ENCODE measurements at places on chromosomes 5 and 9. TPM values are rescaled to one million over a fixed set of nuclear protein-coding genes. Genes with fewer than 3 reads are reported as not detected.

GRCh38 chr5:16550316-16550952, 66.4 kb downstream of the RETREG1 start:
- DNase-seq, result peak; percentile 49

GRCh38 chr5:15215056-15215455, 284.9 kb upstream of the FBXL7 start:
- no peak for DNase-seq

- DNase-seq, result peak; percentile 22
Measured at GRCh38 chr9:33718987-33719386, 76.4 kb upstream of the PRSS3 start.

GRCh38 chr5:151708126-151708525, 21.4 kb upstream of the SPARC start:
- DNase-seq, result no peak

- peak; percentile 3 for DNase-seq
Measured at GRCh38 chr5:42749020-42749419, 7.6 kb upstream of the CCDC152 start.

The FAM78A gene
- under 0.01 TPM for total RNA-seq

The PDE4D gene
- 9.2 TPM for total RNA-seq

DNA sequence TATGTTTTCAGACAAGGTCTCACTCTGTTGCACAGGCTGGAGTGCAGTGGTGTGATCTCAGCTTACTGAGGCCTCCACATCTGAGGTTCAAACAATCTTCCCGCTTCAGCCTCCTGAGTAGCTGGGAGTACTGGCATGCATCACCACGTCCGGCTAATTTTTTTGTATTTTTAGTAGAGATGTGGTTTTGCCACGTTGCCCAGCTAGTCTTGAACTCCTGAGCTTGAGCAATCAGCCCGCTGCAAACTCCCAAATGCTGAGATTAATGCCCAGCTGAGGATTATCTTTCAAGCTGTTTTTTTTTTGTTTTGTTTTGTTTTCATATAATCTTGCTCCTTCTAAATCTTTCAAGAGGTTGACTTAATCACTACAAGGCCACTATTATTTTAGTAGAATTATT, 47.3 kb upstream of the SLC28A3 start:
- DNase-seq, result no peak

DNA sequence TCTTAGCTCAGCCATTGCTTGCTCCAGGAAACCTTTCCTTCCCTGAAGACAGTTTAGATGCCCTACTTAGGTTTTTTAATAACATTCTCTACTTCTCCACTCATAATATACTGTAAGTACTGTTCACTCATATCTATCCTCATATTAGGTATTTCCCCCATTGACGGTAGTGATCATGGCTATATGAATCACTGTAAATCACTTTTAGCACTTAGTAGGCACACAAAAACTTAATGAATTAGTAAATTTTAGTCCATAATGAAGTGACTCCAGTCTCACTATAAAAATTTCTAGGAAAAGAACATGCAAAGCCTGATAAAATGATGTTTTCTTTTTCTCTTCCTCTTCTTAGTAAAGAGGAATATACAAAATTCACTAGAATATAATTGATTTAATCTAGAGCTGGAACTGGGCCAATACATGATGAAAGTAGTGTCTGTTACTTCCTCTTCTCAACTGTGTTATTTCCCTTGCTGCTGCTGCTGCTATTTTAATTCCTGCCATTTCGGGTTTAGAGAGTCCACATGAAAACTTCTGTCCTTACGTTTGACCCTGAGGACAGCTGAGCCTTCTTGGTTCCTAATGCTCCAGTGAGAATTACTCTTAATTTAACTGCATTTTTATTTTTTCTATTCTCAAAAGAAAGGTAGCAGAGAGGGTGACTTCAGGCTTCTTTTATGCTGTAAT, 73.5 kb downstream of the LNPEP start:
- DNase-seq, result no peak

- DNase-seq, result no peak
Measured at GRCh38 chr5:78792345-78793055, 143.9 kb upstream of the LHFPL2 start.

DNA sequence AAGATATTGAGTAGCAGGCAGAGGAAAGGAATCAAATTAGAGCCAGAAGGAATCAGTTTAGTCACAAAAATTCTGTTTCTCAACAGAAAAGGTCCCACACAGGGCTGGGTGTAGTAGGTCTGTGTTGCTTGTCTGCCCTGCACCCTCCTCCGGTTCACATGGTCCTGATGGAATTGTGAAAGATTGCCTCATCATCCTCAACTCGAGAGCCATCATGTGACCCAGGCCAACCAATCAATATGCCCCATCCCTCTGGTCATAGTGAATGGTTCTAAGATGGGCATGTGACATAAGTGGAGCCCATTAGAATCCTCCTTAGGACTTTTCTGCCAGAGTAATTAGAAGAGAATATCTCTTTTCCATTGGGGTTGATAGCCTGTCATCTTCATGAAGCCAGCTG, 56.7 kb upstream of the RAD23B start:
- no peak for DNase-seq

DNA sequence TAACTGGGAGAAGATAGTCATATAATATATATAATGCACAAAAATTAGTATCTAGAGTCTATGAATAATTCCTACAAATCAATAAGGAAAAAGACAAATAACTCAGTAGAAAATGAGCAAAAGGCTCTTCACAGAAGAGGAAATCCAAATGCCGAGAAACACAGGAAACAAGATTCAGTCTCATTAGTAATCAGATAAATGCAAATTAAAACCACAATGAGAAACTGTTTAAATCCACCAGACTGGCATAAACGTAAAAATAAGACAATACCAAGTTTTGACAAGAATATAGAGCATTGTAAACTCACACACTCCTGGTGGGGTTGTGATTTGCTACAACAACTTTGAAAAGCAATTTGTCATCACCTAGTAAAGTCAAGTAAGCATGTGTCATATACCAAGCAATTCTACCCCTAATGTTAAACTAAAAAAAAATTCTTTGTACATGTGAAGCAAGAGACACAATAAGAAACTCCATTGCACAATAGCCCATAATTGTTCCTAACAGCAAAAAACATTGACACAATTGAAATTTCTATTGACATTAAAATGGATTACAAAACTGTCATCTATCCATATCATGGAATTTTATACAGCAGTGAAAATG, 21.0 kb upstream of the UBLCP1 start:
- no peak for DNase-seq

GRCh38 chr9:129932303-129933151, 97.3 kb downstream of the USP20 start:
- peak; percentile 10 for DNase-seq

- no peak for DNase-seq
Measured at GRCh38 chr5:80122579-80122978, 87.4 kb downstream of the THBS4 start.

DNA sequence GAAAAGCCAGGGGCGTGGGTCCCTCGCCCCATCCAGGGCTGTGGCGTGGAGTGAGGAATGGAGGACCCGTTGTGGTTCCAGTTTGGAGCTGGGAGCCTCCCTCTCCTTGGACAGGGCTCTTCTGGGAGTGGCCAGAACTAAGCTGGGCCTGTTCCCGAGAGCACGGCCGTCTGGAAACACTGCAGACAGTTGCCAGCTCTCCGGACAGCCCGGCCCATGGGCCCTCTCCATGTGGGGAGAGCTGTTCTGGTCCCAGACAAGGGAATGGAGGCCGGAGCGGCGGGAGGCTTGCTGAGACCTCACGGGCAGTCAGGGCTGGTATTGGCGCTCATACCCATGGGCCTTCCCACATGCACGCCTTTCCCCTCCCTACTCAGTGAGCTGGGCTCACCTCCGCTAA, 45.2 kb upstream of the FCN2 start:
- no peak for DNase-seq

- DNase-seq, result peak; percentile 54
Measured at GRCh38 chr5:172828911-172829431, 5.1 kb upstream of the ERGIC1 start.

The PCDHB4 gene
- total RNA-seq, result not detected

DNA sequence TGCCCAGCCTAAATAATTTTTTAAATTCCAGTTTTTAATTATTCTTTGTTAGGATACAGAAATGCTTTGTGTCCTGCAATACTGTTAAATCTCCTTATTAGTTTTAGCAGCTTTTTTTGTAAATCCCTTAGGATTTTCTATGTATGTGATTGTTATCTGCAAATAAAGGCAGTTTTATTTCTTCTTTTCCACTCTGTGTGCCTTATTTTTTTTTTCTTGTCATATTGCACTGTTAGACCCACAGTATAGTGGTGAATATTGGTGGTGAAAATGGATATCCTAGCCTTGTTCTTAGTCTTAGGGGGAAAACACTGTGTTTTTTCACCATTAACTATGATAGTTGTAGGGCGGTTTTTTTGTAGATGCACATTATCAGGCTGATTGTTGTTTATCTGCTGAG, 11.3 kb upstream of the KIAA1958 start:
- no peak for DNase-seq

The PDZD2 gene
- total RNA-seq, result not detected

DNA sequence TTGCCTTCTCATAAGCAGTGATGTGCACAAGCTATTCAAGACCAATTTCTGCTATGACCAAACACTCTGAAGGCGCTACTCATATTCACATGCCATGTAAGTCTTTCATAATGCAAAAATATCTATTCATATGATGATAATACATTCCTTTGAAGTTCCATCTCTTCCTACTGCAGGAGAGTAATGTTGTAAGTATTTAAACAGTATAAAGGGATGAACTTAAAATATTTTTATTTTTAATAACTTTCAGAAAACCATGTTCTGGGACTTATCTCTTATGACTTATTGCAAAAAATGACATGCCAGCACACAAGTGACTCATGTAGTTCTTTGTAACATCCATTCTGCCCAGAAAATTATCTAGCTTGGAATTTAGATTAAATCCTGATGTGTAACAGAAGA, 376.4 kb downstream of the KCTD16 start:
- DNase-seq, result peak; percentile 3

The CD72 gene
- 0.36 TPM for total RNA-seq

- no peak for DNase-seq
Measured at GRCh38 chr9:72065076-72065475, 4.7 kb upstream of the C9orf57 start.

- DNase-seq, result peak; percentile 53
Measured at GRCh38 chr9:27033815-27034403, 28.4 kb upstream of the LRRC19 start.

GRCh38 chr5:139413963-139414362, 10.1 kb upstream of the SPATA24 start:
- no peak for DNase-seq

- no peak for DNase-seq
Measured at GRCh38 chr5:62385816-62386400, 17.8 kb downstream of the DIMT1 start.

The MTREX gene
- 33.2 TPM for total RNA-seq

The LIX1 gene
- total RNA-seq, result not detected

The IER5L gene
- 12.5 TPM for total RNA-seq

- no peak for DNase-seq
Measured at GRCh38 chr5:60387051-60387440, 312.9 kb downstream of the DEPDC1B start.

DNA sequence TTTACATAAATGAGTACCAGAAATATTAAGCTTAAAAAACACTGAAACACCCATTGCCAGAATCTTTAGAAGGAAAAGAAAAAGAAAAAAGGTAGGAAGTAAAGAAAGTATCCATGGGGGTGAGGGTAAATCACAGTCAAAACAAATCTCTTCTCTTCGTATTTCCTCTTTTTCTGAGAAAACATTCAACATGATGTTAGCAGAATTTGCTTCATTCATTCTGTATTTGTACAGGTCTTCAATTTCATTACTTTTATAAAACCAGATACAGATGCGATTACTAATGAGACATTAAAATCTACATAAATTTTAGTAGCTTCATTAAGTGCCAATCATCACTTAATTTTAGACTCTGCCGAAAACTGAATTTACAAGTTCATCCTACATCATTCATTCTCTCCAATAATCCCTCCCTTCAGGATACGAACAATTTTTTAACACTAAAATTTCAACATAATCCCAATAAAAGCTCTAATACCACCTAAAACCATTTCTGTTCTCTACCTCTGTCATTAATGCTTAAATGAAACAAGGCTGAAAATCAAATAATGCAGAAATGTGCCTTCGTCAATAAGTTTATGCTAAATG, 7.0 kb downstream of the NR3C1 start:
- no peak for DNase-seq

The ACOT12 gene
- not detected for total RNA-seq

The MRPL50 gene
- total RNA-seq, result 11.1 TPM

GRCh38 chr5:135154197-135154596, 120.2 kb upstream of the PITX1 start:
- DNase-seq, result peak; percentile 55

DNA sequence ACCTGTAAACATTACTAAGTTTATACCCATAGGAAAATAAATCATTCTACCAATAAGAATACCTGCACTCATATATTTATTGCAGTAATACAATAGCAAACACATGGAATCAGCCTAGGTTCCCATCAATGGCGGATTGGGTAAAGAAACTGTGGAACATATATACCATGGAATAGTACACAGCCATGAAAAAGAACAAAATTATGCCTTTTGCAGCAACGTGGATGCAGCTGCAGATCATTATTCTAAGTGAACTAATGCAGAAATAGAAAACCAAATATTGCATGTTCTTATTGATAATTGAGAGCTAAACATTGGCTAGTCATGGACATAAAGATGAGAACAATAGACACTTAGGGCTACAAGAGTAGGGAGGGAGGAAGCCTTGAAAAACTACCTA, 667.4 kb upstream of the WWC1 start:
- DNase-seq, result no peak
